NCI-H510A (cell line): ENCODE measurements at places on chromosomes 13 and 19.

GRCh38 chr13:106795847-106796246 is 227.9 kb upstream of the ARGLU1 start:
- no peak for DNase-seq

- no peak for DNase-seq
These were observed 202.4 kb downstream of the ITGBL1 start for GRCh38 chr13:101654883-101655282.

- no peak for DNase-seq
These were observed 44.9 kb upstream of the ZNF91 start for GRCh38 chr19:23440207-23440606.

DNA sequence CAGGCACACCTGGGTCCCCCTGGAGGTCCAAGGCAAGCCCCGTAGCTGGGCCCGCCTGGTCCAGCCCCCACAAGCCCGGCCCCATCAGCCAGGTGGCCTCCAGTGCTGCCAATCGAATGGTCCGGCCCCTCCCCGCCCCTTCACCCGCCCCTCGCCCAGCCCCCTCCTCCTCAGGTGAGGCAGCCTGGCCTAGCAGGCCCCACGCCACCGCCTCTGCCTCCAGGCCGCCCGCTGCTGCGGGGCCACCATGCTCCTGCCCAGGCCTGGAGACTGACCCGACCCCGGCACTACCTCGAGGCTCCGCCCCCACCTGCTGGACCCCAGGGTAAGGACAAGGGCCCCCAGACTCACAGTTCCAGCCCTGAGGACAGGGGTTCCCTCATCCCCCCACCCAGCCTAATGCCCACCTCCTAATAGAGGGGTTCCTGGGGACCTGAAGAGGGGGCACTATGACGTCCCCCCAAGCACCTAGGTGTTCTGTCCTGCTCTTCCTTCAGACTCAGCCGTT is at the start of gene HPN:
Gene HPN (plus strand): TSS at position 174 of the 508 bp plus-strand sequence. CDS start 786 bp downstream, outside the sequence.
- no peak for DNase-seq

GRCh38 chr19:311813-312261 is 20.6 kb upstream of the PLPP2 start:
- DNase-seq, result no peak

DNA sequence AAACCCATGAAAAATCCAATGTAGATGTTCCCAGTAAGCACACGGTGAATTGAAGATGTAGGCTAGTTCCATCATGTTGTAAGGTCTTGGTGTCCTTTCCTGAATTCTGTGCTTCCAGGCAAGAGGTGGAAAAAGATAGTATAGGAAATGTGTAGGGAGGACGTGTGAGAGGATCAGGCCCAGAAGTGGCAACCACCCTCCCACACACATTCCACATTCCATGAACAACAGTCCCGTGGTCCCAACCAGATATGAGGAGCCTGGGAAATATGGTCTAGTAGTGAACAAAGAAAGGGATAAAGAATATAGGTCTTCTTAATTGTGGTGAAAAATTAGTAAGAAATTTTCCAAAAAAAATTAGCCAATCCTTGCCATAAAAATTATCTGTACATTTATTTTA is 1254.2 kb upstream of the SLC10A2 start:
- no peak for DNase-seq
